ENCODE measurements at places on chromosomes 13 and 19. TPM values are rescaled to one million over a fixed set of nuclear protein-coding genes. Genes with fewer than 3 reads are reported as not detected.

Gene TEX26
- 0.93 TPM for polyA plus RNA-seq

- no peak for DNase-seq
These were observed 63.4 kb downstream of the EFNB2 start for GRCh38 chr13:106471957-106472543.

DNA sequence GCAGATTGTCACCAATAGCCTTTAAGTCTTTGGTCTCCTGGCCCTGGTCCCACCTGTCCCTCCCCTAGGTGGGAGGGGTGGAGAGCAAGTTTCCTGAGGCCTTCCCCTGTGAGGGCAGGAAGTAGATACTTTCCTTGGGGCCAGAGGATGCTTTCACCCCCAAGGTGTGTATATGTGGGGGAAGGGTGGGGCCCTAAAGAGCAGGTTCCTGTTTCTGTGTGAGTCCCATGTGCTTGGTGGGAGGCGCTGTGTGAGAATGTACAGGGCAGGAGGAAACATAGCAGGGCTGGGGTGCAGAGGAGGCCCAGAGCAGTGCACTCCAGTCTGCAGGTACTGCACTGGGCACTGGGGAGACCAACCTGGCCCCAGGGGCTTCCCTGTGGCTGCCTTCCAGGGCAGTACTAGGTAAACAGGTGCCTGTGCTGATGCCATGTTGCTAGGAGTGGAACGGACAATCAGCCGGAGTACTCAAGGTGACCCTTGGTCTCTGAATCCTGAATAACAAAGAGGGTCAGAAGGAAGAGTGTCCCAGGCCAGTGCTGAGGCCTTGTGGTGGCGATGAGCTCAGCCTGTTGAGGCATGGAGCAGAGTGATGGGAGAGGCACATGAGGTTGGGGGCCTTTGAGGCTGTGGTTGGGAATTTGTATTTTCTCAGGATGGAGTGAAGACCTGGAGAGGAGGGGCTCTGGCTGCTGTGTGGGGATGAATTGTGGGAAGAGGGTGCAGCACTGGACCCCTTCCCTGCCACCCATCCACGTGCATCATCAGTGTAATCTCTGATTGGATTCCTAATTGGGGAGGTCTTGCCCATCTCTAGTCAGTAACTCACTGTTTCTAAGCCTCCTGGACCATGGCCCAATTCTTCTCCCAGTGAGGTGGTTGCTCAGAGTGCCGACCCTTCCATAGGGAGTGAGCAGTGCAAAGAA is 5.1 kb downstream of the EGLN2 start:
- peak; percentile 48 for DNase-seq

Gene POSTN
- 646 TPM for polyA plus RNA-seq

Gene CPB2
- 0.34 TPM for polyA plus RNA-seq

DNA sequence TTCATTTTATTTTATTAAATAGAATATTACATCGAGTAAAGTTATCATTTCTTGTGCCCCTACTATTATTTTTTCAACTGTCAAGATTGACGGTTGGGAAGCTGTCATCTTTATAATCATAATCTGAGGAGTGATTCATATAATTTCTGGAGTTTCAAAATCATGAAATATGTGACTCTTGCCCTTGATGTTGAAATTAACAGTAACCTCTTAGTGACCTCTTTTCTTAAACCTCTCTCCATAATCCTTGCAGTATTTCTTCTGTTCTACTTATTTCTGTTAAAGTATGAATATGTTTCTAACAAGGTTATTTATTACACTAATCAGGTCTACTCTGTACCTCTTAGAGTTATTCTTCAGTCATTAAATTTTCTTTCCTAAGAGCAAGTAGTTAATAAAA is 663.8 kb downstream of the LIG4 start:
- DNase-seq, result no peak

Gene ITPKC
- polyA plus RNA-seq, result 13.2 TPM

- no peak for DNase-seq
These were observed 13.4 kb downstream of the CAPS start for GRCh38 chr19:5927441-5927821.

GRCh38 chr13:40064154-40065097 is 409.0 kb downstream of the COG6 start:
- DNase-seq, result no peak

Gene PPP1R15A
- 50.0 TPM for polyA plus RNA-seq

Gene IGLON5
- 3.8 TPM for polyA plus RNA-seq

Gene KLF1
- polyA plus RNA-seq, result 0.60 TPM

GRCh38 chr13:33057019-33057780 is 41.0 kb downstream of the KL start:
- no peak for DNase-seq

DNA sequence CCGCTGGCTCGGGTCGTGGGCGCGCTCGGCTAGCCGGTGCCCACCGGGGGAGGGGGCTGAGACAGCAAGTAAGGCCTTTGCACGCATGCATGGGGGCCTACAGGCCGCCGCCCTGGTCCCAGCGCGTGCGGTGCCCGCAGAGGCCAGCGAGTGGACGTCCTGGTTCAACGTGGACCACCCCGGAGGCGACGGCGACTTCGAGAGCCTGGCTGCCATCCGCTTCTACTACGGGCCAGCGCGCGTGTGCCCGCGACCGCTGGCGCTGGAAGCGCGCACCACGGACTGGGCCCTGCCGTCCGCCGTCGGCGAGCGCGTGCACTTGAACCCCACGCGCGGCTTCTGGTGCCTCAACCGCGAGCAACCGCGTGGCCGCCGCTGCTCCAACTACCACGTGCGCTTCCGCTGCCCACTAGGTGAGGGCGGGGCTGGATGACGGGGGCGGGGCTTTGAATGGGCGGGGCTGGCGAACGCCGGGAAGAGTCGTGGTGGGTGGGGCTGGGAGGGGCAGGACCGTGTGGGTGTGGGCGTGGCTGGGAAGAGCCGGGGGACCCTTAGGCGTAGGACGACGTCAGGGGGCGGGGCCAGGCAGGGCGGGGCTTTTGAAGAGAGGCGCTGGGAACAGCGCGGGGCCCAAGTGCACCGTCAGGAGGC is 2.1 kb downstream of the CILP2 start:
- DNase-seq, result peak; percentile 86

DNA sequence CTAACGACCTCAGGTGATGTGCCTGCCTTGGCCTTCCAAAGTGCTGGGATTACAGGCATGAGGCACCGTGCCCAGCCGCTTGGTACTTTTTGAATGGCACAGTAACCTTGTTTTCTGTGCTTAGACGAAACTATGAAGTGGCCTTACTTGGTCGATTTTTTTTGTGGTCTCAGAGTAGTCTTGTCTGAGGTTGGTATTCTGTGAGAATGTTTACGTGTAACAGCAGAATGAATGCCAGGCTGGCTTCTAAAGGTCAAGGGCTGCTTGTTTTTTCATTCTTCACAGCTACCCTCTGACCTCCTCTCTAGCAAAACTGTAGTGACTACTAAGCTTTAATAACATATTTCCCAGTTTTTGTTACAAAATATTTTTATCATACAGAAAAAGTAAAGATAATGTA is 313.3 kb downstream of the GPC6 start:
- DNase-seq, result no peak

DNA sequence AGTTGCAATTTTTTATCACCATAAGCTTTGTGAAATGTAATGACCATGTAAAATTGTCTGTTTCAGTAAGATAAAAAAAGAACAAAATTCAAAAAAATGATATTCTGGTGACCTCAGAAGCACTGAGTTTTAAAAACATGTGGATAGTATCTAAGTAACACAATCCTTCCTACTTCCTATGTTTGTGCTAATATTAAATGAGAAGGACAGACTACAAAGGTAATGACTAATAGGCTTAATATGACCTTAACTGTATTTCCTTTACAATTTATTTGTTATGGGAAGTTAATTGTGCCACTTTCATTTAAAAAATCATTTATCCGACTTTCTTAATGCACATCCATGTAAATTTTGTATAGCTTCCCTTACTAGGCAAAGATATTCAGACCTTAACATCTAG is 1030.4 kb upstream of the ATXN8OS start:
- DNase-seq, result no peak

DNA sequence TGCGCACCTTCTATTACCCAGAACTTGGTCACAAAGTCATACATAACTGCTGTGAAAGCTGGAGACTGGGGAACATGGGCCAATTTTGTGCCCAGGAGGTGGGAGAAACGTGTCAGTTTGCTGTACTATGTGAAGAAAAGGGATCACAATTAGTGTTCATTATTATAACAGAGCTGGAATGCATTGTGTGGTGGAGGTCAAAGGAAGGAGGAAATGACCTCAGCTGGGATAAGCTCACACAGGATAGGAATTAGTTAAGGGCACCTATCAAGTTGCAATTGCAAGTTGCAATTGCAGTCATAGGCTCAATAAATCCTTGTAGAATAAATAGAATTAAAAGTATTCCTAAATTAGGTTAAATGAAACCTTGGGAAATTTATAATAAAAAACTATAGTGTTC is 103.9 kb upstream of the OBI1 start:
- no peak for DNase-seq

DNA sequence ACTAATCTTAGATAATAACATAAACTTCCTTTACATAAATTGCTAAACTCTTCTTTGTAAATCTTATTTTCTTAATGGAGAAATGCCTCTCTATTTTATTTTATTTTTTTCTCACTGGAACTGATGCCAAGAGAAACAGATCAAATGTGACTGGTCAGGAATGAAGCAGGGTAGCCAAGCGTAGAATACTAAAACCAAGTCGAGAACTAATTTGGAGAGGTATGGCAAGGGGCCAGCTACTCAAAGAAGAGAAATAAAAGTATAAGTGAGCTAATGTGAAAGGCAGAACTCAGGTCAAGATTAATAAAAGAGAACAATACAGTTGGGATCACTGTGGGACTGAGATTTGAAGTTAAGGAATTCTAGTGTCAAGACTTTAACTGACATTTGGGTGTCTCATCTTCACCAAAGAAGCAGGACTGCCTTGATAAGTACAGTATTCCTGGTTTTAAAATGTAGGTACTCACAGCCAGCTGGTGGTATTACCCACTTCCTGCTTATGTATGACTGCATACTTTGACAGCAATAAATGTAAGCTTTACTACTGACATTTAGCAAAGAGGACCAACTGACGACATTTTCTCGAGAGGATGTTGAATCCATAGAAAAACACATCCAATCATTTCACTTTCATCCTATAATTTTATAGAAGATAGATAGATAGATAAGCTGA is 1192.2 kb downstream of the EFNB2 start:
- no peak for DNase-seq

- no peak for DNase-seq
These were observed 25.6 kb downstream of the NOSIP start for GRCh38 chr19:49554701-49555181.

DNA sequence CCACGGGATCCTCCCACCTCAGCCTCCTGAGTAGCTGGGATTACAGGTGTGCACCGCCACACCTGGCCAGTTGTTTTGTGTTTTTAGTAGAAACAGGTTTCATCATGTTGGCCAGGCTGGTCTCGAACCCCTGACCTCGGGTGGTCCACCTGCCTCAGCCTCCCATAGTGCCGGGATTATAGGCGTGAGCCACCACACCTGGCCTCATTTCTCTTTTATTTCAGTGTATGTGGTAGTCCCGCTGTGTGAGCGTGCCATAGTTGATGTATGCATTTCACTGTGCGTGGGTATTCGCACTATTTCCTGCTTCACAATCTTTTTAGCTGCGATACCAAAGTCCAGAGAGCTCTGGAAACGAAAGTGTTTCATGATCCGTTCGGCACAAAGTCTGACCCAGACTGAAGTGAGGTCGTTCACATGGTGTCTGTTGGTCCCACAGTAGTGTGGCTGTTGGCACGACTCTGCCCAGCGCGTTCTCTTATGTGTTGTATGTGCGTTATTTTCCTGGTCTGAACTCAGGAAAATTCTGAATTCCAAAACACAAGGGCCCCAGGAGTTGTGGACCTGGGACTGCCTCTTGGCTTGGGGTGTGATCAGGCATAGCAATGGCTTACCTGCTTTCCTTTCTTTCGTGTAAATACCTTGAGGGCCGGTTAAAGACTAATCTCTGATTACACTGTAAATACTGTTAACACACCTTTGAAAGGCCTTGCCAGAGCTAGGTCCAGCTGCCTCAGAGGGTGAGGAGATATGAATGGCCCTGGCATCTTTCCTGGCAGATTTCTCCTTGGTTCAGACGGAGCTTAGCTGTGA is 8.6 kb downstream of the EPN1 start:
- DNase-seq, result peak; percentile 54

Gene PSG6
- polyA plus RNA-seq, result not detected

DNA sequence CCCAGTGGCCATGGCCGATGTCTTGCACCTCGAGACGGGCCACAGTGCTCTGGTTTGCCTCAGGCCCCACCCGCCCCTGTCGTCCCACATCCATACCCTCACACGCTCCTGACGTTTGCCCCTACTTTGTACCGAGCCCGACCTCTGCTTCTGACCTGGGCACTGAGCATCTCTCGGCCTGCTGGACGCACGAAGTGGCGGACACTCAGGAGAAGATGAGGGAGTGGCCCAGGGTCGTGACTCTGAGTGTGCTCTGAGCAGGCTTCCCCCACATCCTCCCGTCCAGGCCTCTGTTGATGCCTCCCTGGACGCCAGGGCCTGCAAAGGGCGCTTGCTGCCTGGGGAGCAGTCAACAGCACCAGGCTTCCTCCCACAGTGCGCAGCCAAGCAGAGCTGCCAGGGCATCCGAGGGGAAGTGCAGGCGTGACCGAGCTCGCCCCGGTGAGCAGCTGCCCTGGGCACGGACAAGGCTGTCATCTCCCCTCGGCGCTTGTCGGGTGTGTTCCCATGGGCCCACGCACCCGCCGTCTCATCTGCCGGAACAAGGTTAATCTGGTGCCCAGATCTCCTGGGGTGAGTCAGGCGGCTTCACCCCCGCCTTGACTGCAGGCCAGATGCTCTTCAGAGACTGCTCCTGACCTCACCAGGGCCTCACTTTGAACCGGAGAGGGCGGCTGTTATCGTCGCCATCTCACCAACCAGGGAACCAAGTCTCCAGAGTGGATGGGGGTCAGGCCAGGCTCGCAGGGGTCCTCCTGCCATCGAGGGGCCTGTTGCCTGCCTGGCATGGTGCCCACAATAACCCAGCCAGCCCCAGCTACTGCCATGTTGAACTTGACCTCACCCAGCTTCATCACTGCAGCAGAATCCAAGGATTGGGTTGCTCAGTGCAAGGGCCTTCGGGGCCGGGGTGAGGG is 27.2 kb downstream of the COMP start:
- no peak for DNase-seq

GRCh38 chr19:54403054-54403453 is 12.2 kb upstream of the TTYH1 start:
- DNase-seq, result no peak

DNA sequence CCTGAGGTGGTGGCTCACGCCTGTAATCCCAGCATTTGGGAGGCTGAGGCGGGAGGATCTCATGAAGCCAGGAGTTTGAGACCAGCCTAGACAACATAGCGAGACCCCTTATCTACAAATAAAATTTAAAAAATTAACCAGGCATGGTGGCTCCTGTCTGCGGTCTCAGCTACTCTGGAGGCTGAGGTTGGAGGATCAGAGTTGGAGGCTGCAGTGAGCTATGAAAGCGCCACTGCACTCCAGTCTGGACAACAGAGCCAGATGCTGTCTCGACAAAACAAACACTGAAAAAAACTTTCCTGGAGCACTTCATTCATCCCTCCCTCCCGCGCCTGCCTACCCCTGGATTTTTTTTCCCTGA is 665 bp upstream of the ATG4D start:
- DNase-seq, result no peak

GRCh38 chr19:10018263-10018662 is 5.0 kb downstream of the RDH8 start:
- no peak for DNase-seq

GRCh38 chr19:56403764-56404704 is at the start of gene ZNF583:
ZNF583 (plus strand) TSS chr19:56404332; CDS start chr19:56407115, 2,783 bp downstream.
- peak; percentile 98 for DNase-seq

Gene NALCN
- 0.56 TPM for polyA plus RNA-seq

- DNase-seq, result no peak
These were observed 22.0 kb upstream of the RB1 start for GRCh38 chr13:48281556-48281955.

Measured in left lung (tissue), 14 donors.